ENCODE measurements at places on chromosomes 7 and 10.

DNA sequence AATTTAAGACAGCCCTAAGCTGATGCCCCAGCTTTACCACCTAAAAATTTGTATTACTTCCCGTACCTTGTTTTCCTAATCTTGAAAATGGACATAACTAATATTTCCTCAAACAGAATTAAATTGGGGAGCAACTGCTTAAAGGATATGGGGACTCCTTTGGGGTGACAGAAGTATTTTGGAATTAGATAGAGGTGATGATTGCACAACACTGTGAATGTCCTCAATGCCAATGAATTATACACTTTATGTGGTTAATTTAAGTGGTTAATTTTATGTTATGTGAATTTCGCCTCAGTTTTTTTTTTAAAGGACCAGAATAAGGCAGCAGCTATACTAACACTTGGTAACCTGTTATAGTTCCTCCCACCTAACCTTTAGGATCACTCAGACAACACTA lies 19.9 kb upstream of the NPFFR1 start:
- DNase-seq = no peak

GRCh38 chr10:88245974-88246511 lies 337.1 kb downstream of the RNLS start:
- DNase-seq = no peak

DNA sequence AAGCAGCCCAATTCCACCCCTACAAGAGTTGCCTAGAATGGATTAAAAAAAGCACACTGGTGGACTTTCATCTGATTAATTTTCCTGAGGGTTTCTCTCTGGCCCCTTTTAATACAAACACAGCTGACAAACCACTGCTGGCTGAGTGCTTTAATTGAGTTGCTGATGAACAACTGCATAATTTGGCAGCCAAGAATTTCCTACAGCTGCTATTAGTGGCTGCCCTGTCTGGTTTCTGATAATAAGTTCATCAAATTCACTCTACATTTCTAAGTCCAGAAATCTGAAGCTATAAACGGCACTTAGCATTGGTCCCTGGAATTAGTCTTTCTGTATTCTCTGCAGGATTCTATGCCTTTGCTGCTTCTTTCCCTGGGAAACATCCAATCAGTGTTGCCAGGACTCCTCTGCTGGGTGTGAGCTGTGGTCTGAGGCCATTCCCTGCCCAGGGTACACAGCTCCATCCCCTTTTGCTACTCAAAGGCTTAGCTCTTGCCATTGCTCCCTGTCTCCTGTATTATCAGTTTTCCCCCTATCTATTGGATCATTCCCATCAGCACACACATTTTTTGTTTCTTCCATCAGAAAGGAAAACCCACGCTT lies 110.6 kb downstream of the LSM5 start:
- DNase-seq = no peak

- no peak for DNase-seq
These were observed 60.0 kb downstream of the ICA1 start for GRCh38 chr7:8201846-8202441.

GRCh38 chr10:23884670-23885069 lies 324.3 kb upstream of the KIAA1217 start:
- no peak for DNase-seq

GRCh38 chr10:130471486-130471885 lies 335.3 kb downstream of the GLRX3 start:
- DNase-seq = no peak

All from DMS153 (cell line).